ENCODE measurements at places on chromosomes 12 and 14. TPM values are rescaled to one million over a fixed set of nuclear protein-coding genes. Genes with fewer than 3 reads are reported as not detected.

Gene OTOGL
- 1.4 TPM for total RNA-seq

Gene EML5
- total RNA-seq: not detected

Gene TMEM119
- total RNA-seq: under 0.01 TPM

Gene C12orf56
- under 0.01 TPM for total RNA-seq

Gene FOS
- total RNA-seq: 3.8 TPM

Gene FOXM1
- total RNA-seq: 5.3 TPM

Gene CS
- total RNA-seq: 115 TPM

Gene EMP1
- total RNA-seq: 119 TPM

Gene SDR9C7
- not detected for total RNA-seq

Gene SLCO1B1
- not detected for total RNA-seq

Gene CLEC2B
- total RNA-seq: 36.7 TPM

Gene ASIC1
- 1.0 TPM for total RNA-seq

Gene MOAP1
- 13.4 TPM for total RNA-seq

Gene SPIC
- not detected for total RNA-seq

Gene RNF10
- 163 TPM for total RNA-seq

Gene MIP
- total RNA-seq: not detected

Gene CCT2
- total RNA-seq: 271 TPM

Gene HOXC6
- total RNA-seq: 0.66 TPM

Gene RPS6KA5
- total RNA-seq: 2.1 TPM

Gene RGS6
- not detected for total RNA-seq

Gene BDKRB1
- total RNA-seq: not detected

Gene DIO2
- 2.7 TPM for total RNA-seq

Gene TBX3
- 3.2 TPM for total RNA-seq

Gene EGLN3
- 13.1 TPM for total RNA-seq

Gene CLEC9A
- not detected for total RNA-seq

Gene LAG3
- under 0.01 TPM for total RNA-seq

Gene TAS2R42
- total RNA-seq: not detected

Gene AICDA
- not detected for total RNA-seq

Gene TSHR
- not detected for total RNA-seq

Gene GUCY2C
- total RNA-seq: not detected

Gene TSPAN9
- 58.6 TPM for total RNA-seq

Gene NPFF
- not detected for total RNA-seq

Gene TMEM132D
- not detected for total RNA-seq

Gene KITLG
- total RNA-seq: 24.1 TPM

Gene HOTAIR
- total RNA-seq: not detected

Gene DCP1B
- total RNA-seq: 4.9 TPM

Gene RTL1
- total RNA-seq: not detected

Gene RD3L
- not detected for total RNA-seq

Gene PTHLH
- 2.0 TPM for total RNA-seq

Gene EFCAB11
- total RNA-seq: 5.1 TPM

Gene C12orf54
- total RNA-seq: not detected

Gene REM2
- total RNA-seq: 0.09 TPM

Gene OSBPL8
- 31.7 TPM for total RNA-seq

Gene SERPINA12
- total RNA-seq: not detected

Gene PPFIA2
- total RNA-seq: not detected

Gene MAGOHB
- total RNA-seq: 27.3 TPM

Gene EID3
- total RNA-seq: 4.1 TPM
